ENCODE measurements at places on chromosomes 12 and 14.

- no peak for DNase-seq
Observed at GRCh38 chr12:33575346-33575745, 135.7 kb upstream of the SYT10 start.

DNA sequence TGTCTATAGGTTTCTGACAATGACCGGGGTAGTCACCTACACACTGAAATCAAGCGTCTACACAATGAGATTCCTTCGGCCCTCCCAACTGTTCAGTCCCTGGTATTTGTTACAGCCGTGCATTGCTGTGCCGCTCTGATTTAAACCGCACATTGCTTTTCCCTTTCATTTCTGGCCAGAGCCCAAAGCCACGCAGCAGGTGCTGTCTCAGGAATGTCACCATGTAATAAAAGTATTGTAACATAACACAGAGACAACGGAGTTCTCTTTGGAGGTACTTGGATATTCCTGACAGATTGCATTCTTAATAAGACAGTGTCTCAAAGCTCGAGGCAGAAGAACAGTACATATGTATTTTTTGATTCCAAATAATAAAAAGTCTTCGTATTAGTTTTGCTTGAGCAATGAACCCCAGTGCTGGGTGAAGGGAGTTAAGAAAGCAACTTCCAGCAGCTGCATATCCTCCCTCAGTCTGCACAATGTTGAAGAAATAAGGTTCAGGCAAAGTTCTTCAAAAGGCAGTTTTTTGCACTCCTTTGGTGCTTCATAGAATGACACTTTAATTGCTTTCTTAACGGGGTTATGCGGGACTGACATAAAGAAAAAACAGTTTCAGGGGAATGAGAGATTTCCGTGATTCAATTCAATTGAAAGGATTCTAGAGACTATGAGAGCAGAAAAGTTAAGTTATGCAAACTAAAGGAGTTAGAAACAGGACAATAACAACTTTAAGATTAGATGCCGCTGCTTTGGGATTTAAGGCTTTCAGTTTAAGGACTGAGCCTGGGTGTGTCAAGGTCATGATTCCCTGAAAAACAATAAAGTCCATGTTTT lies 288.7 kb upstream of the FLRT2 start:
- DNase-seq, result no peak

GRCh38 chr12:122850048-122850445 lies 14.8 kb downstream of the HIP1R start:
- DNase-seq, result no peak

GRCh38 chr14:105479431-105480158 lies 5.0 kb downstream of the CRIP2 start:
- DNase-seq, result no peak

DNA sequence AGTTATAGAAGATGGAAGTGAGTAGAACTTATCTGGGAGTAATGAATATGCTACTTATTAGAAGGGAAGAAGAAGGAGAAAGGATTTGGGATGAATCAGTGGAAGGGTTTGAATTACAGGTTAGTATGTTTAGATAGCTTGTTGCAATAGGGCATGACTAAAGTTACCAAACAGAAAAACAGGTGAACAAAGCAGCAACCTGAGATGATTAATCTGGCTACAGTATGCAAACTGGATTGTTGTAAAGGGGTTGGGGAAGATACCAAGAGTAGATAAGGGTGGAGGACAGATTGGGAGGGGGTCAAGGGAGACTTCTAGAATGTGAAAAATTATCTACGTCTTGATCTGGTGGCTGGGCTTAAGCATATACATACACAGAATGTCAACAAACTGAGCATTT lies 73.4 kb upstream of the CLEC14A start:
- DNase-seq, result no peak

DNA sequence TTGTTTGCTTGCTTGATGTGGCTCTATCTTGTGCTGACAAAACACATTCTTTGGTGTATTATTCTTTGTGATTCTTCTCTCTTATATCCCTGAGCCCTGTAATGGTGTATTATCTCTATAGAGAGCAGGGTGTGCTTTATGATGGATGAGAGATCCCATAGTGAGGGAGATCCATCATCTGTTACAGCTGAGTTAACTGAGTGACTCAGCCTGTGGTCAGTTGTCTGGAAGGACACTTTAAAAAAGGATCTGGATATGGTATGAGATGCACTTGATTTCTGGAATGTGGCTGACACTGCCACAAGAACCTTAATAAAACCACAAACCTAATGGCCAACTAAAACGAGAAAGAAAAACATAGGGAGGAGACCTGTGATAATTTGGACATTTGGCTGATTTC lies 461.4 kb upstream of the SYT1 start:
- DNase-seq, result no peak

DNA sequence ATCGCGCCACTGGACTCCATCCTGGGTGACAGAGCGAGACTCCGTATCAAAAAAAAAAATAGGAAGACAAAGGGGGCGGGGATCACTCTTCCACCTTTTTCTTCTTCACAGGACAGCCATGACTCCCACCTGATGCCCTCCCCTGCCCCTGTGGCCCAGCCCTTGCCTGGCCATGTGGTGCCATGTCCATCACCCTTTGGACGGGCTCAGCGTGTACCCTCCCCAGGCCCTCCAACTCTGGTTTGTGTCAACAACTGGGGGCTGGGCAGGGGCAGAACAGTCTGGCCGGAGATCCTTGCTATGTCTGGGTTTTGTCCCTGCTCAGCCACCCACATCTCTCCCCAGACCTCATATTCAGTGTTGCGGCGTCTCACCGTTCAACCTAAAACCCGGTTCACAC lies 5.8 kb downstream of the TROAP start:
- no peak for DNase-seq

GRCh38 chr12:29082522-29082921 lies 66.6 kb upstream of the FAR2 start:
- no peak for DNase-seq

Measured in ovary (tissue), 10 donors.